ENCODE measurements at places on chromosomes 11 and 22.

DNA sequence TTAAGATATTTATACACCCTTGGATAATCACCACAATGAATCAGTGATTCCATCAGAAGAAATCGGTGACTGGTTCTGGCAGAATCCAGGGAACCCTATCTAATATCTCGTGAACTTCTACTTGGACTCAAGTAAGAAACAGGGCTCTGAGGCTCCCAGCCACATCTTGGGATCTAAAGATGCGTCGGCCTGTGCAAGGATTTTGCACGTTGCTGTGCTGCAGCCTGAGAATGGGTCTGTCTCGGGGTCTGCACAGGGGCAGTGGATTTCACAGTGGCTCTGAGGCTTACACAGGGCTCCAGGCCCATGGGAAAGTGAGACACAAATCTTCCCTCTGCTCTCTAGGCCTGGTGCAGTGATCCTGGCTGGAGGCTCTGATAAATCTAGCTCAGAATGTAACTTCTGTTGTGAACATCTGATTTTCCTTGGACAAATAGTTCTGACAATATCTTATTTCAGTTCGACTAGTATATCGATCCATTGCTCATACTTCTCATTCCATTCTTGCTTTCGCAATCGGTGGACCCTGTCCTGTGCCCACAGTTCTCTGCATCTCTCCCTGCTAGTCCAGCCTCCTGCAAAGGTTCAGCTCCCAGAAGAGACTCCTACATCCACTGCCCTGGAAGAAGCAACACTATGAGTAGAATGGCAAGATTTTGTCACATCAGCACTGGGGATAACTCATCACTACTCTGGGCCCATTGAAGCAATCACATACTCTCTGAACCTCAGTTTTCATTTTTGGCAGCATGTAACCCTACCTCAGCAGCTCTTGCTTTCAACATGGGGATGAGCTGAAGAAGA, 105.5 kb upstream of the TOP3B start:
- DNase-seq: no peak

DNA sequence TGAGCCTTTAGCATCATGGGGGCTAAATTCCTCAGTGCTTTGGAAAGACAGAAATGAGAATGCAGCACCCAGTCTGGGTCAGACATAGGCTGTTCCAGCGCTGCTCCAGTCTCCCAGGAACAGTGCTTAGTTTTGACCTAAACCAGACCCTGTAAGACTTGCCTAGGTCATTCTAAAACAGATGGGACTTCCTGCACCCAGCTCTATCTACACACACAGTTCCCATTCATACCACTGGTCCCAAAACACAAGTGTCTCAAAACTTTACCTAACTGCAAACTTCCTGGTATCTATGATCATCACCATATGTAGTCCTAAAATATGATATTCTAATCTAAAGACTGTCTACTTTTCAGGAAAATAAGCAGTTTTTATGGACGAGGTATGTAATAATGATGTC, 37.9 kb downstream of the PRCP start:
- DNase-seq: no peak

GRCh38 chr22:17890245-17890671, 116.0 kb upstream of the BID start:
- no peak for DNase-seq

GRCh38 chr11:94175535-94175934, 46.9 kb downstream of the PANX1 start:
- DNase-seq: no peak

DNA sequence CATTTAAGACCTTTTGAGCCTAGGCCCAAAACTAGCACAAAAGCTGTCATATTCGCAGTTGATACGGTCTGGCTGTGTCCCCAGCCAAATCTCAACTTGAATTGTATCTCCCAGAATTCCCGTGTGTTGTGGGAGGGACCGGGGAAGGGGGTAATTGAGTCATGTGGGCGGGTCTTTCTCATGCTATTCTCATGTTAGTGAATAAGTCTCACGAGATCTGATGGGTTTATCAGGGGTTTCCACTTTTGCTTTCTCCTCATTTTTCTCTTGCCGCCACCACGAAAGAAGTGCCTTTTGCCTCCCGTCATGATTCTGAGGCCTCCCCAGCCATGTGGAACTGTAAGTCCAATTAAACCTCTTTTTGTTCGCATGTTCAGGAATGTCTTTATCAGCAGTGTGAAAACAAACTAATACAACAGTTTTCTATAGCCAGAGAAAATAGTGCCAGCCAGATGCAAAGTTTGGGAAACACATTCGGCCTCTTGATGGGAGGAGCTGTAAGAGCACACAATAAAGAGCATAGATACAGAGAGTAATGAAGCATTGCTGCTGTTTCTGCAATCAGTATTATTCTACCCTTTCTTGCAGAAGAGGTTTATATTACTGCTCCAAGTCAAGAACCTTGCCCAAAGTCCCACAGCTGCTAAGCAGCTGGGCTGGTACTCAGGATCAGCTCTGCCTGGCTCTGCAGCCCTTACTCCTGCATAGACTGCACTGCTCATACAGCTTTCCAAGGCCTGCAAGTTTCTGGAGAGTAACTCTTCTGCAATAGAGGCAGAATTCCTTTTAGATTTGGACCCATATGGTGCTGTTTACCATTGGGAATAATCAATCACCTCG, 2.0 kb upstream of the ZNF195 start:
- no peak for DNase-seq

DNA sequence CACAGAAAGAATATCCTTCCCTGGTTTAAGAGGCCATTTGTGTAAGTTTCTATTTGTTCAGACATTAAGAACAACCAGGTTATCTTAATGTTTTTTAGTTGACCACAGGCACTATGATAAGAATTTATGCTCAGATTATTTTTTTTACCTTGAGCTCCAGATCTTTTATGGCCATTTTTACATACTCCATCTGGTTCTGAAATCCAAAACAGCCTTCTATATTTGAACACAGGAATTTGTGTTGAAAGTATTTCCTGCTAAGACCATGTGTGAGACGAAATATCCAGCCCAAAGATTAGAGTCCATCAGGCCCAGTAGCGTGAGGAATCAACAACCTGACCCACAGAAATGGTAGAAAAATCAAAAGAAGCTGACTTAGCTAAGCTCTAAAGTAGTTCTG, 569.9 kb upstream of the FAT3 start:
- no peak for DNase-seq

DNA sequence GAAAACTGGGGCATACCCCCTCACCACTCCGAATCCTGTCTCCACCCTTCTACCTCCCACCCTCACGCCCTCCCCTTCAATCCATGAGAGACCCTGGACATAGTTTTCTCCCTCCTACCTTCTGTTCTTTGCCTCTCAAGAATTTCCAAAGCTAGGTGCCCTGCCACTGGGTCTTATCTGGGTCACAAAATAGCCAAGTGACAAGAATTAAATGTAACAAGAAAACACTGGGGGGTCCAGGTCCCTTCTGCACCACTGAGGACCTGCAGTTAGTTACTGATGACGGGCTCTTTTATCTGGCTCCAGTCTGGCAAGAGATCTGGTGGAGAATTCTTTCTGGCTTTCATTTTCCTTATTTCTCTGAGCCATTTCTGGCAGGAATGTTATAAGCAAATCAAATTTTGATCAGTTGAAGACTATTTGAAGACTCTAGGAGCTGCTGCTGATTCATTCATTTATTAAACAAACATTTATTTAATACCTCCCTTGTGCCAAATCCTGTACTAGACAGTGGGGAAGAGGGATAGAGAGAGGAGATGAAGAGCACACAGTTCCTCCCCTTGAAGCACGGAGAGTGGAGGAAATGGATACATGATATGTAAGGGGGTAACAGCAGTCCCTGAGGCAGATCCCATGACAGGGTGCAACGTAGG, 135.2 kb downstream of the RRAS2 start:
- DNase-seq: no peak

DNA sequence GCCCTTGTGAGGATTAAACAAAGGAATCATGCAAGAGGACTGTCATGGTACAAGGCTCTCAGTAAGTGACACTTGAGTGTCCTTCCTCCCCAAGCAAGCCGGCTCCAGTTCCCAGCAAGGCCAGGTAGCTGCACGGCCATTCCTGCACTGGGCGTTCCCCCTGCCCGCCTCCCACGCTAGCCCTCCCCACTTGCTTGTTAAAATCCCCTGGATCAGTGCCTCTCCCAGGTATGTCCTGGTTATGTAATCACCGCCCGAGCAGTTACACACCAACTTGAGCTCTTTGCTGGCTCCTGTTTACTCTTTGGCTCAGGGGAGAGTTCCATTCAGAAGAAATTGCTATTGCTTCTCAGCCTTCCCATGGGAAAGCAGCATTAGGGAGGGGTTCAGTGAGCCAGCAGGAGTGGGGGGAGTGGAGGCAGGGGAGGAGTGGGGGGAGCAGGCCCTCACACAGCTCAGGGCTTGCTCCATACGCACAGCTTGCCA, 19.4 kb upstream of the MYEOV start:
- DNase-seq: no peak

- no peak for DNase-seq
Measured at GRCh38 chr11:126925321-126926093, 75.1 kb downstream of the KIRREL3 start.

- no peak for DNase-seq
Measured at GRCh38 chr22:47782328-47783075, 1020.1 kb downstream of the TBC1D22A start.

GRCh38 chr11:129608711-129609110, 206.9 kb upstream of the TMEM45B start:
- DNase-seq: no peak

DNA sequence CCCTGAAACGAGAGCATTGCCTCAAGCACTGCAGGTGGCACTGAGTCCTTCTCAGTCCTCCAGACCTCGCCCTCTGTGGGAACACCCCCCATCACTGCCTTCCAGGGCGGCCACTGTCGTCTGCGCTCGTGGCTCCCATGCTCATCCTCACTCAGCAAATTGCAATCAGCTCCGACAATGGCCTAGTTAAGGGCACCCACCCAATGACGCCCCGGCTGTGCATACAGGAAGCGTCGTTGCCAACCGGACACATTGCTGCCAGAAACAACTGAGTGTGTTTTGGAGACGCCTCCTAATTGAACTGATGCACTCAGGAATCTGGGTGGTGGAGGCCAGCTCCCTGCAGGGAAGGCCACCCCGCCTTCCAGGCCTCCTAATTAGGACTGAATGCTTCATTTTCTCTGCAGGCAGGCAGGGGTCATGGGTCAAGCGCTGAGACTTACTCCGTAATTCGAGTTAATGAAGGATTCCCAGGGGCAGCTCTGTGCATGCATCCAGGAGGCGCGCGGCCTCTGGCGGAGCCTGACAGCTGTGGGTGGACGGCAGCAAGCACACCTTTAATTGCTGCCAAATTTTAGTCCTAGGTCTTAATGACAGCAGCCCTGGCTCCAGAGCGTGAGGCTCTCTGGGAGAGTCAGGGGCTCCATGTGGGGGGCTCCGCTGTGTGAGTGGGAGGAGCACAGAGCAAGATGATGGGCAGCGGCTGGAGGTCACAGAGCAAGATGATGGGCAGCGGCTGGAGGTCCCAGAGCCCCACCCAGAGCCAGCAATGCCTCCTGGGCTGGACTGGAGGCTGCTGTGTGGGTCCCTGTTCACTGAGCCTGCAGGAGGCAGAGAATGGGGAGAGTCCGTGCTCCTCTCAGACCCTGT, 199.0 kb downstream of the BRD1 start:
- DNase-seq: no peak

DNA sequence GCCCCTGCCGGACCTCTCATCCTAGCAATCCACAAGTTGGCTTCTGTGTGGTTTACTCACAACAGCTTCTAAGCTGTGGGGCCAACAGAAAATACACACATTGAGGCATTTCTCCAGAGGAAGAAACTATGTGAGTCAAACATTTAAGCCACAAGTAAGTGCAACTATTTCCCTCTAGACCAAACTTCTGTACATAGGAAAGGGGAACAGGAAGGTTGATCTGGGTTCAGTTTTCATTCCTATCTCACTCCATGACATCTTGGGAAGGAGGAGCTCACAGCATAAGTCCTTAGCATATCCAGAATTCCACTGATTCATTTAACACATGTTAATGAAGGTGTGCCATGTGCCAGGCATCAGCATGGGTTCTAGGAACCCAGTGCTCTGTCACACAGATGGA, 72.8 kb upstream of the PICALM start:
- DNase-seq: no peak

DNA sequence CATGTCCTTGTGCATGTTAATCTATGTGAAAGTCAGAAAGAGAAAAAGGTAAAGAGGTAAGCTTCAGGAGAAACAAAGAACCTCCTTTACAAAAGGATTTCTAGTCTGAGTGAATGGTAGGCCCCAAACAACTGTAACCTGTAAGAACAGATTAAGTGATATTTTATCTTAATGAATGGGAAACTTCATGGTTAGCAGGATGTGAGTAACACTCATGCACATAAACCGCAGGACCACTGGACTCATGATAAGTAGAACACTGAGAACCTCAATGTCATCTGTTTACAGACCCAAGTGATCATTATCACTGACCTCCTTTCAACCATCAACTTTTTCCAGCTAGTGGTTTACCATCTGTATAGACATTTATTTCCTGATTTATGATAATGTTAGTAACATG, 19.9 kb downstream of the OR8G5 start:
- no peak for DNase-seq

GRCh38 chr22:45911601-45912271, 65.2 kb downstream of the WNT7B start:
- peak; percentile 72 for DNase-seq

DNA sequence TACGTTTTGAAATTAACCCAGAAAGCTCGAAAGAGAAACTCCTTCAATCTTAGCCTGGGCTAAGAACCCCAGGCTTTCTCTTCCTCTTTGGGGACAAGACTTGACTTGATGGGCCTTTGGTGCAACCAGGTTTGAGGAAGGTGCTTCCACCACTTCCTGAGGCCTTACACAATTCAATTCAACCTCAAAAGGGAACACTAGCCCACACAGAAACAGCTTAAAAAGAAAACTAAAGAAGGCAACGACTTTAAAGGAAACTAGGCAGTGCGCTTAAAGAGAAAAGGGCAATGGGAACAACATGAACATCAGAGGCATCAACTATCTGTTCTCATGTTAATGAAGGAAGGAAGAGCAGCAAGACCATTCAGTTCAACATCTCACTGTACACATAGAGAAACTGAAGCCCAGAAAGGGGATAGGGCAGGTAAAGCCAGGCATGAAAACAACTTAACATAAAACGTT, 24.8 kb downstream of the PAK1 start:
- DNase-seq: no peak

DNA sequence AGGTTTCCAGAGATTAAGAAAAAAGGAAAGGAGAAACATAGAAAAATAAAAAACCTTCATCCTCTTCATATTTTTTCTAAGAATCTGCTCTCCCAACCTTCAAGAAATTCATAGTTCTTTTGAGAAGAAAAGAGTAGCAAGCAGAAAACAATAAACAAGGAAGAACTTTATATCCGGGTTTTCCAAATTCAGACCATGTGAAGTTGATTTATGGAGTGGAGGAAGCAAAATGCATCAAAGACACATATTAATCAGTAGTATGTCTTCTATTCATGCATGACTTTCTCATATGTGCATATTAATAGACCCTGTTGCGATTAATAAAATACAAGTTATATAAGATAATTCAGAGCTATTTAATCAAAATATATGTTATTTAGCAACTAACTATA, 20.5 kb upstream of the CTSC start:
- no peak for DNase-seq

GRCh38 chr22:20549232-20549841, 41.9 kb downstream of the MED15 start:
- DNase-seq: no peak

All from NCI-H510A (cell line).